ENCODE measurements at places on chromosomes 12 and 14.
A peak's percentile ranks its signal among the peaks of the same experiment; 100 is the strongest.

DNA sequence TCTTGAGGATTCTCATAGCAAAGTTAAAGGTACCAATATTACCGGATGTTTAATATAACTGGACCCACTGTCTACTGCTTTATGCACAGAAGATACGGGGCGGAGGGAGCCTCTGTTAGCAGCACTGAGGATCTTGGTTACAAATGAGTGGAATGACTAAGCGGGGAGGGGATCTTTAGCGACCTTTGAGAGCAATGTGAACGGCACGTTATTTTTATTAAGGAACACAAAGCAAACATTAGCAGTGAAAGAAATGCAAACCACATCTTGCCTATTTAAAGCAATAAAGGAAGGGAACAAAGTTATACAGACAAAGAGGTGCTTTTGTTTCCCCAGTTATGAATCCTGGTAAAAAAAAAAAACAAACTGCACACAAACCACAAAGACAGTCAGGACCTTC lies 27.1 kb upstream of the PRMT8 start:
- no peak for DNase-seq

DNA sequence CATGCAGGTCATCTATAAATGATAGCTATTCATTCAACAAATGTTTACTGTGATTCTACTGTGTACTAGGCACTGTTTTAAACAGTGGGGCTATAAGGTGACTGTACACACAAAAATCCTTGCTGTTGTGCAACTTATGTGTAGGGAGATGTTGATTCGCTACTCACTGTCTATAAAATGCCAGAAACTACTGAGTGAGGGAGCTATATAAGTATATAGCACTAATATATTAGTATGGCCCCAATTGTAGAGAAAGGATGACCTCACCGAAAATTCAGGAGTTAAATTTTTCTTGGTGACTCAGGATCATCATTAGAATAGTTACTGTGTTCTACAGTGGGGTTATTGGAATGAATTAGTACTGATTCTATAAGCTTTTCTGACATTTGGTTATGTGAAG lies 117.4 kb downstream of the TGFB3 start:
- no peak for DNase-seq

GRCh38 chr12:51531978-51532497 lies 59.0 kb upstream of the SCN8A start:
- peak; percentile 61 for DNase-seq

DNA sequence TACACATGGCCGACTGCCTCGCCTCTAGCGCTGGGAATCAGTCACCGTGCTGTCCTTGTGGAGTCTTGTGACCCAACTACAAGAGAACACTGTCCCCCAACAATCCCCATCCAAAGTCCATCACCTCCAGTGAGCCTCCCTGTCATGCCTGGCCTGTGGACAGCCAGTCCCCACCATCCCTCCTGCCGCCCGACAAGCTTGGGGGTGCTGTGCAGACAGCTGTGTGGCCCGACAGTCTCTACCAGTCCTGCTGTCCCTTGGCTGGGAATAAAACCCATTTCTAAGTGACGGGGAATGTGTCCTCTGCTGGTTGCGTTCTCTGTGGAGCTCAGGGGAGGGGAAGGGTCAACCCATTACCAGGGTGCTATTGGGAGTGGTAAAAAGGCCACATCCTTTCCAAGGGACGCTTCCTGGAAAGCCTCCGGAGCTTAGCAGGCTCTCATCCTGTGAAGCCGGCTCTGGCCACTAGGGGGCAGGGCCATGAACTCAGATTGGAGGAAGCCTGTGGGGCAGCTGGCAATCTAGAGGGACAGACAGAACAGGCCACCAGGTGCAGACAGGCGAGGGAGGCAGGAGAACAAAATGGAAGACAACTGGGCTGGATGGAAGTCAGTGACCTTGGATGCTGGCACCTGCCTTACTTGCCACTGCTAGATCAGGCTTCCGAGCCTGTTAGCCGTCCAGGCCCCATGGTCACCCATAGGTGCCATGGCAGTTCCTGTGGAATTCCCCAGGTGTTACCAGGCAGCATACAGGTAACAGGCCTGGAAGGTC lies 12.0 kb upstream of the BLTP3B start:
- peak; percentile 54 for DNase-seq

DNA sequence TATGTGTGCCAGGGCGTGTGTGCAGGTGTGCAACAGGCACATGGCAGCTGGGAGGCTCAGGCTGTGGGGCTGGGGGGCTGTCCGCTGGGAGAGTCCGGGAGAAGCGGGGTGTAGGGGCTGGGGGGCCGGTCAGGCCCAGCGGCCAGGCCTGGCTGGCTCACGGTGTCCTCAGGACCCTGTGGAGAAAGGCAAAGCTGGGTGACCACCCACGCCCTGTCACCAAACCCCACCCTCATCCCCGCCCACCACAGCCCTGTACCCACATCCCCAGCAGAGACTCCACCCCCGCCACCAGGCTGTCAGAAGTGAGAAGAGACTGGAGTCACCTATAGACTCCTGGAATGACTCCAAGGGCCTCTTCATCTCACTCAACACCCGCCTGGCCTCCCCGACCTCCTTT lies 85.3 kb downstream of the SCARB1 start:
- no peak for DNase-seq

DNA sequence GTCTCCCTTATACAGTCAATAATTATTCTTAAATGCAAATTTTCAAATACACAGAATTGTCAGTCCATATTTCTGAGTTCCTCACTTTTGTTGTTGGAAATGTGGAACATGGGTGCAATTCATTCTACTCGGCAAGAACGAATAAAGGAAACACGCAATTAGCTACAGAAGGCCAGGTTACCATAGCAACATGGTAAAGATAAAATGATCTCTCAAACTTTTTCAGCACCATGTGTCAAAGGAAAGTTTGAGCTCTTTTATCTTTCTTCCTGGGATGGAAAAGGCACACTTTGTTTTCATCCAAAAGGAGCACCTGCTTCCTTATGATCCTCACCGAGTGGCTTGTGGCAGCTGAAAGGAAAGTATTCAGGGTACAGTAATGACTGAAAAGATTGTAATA lies 595.0 kb downstream of the RPS29 start:
- no peak for DNase-seq

DNA sequence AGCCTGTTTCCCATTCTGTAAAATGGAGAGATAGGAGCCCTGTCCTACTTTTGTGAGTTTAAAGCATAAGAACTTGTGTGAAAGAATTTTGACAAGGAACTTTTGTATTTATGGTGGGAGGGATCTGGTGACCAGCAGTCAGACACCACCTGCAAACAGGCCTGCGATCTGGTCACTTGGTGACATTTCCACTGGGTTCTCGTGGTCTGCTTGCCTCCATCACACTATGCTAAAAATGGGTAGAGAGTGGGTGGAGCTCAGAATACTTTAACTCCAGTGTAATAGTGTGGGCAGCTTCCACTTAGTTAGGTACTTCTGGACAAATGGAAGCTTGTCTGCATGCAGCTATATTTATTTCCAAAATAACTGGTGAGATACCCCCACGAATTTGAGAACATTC lies 26.5 kb upstream of the PLXNC1 start:
- no peak for DNase-seq

DNA sequence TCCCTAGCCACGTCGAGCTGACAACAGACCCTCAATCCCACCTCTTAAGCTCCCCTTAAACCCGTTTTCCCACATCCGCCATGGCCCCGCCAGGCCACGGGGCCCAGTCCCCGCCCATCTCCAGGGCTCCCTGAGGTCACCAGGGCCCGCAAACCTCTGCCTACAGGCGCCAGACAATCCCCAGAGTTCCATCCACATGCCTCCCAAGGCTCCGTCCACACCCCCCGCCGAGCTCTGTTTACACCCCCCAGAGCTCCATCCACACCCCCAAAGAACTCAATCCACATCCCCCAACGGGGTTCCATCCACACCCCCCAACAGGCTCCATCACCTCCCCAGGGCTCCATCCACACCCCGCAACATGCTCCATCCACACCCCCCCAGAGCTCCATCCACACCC lies 9.2 kb downstream of the JAG2 start:
- no peak for DNase-seq

GRCh38 chr12:53115891-53116648 lies 12.8 kb downstream of the SOAT2 start:
- no peak for DNase-seq

- no peak for DNase-seq
Observed at GRCh38 chr14:101472518-101472849, 88.8 kb upstream of the DIO3 start.

GRCh38 chr12:25855716-25856115 lies 102.8 kb upstream of the RASSF8 start:
- DNase-seq, result no peak

GRCh38 chr12:46354802-46355199 lies 17.8 kb downstream of the SLC38A2 start:
- no peak for DNase-seq

- DNase-seq, result no peak
Observed at GRCh38 chr12:15988983-15989755, 78.0 kb downstream of the DERA start.

- DNase-seq, result no peak
Observed at GRCh38 chr14:41824441-41824840, 217.8 kb downstream of the LRFN5 start.

DNA sequence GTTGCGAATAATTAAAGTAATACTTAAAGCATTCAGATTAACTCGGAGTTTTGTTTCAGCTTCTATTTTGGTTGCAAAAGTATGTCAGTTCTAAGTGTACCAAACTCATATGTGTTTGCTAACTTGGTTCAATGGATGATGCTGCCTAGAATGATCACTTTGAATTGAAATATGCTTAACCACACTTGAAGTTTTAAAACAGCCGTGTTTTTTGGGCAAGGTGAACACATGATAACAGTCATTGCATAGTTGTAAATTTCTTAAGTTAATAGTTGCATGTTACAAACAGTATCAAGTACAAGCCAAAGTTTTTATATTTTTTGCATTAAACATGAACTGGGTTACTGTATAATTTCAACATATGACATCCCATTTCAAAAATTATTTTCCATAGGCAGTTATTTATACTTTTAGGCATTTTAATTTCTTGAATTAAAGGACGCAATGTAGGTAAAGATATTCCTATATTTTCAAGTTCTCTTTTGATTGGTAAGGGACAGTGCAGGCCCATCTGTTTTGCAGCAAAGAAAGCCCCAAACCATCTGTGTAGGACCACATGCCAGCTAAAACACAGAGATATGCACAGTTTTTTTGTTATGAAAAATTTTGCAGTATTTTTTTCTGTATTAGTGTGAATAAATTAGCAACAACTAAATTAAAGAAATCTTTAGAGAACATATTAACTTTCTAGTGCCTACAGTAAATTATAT lies 575.5 kb downstream of the PRKD1 start:
- no peak for DNase-seq

DNA sequence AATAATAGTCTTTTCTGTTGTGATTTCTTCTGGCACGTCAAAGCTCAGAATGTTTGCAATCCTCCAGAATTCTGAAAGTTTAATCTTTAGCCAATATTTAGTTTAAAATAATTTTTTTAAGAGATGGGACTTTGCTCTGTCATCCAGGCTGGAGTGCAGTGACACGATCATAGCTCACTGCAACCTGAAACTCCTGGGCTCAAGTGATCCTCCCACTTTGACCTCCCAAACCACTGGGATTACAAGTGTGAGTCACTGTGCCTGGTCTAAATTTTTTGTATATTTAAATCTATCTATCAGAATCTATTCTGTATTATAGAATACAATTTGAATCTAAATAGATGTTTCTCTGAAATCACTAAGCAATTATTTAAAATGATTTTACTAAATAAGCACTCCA lies 572.7 kb downstream of the VRK1 start:
- DNase-seq, result no peak

DNA sequence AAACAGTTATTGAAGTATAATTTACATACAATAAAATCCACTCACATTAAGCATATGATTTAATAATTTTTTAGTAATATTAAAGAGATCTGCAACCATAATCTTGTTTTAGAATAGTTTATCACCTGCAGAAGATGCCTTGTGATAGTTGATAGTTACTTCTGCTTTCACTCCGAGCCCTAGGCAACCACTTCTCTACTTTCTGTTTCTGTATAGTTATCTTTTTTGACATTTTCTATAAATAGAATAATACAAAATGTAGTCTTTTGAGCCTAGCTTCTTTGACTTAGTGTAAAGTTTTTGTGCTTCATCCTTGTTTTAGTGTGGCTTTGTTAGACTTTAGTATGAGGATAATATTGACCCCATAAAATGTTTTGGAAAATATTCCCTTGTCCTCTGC lies 111.0 kb downstream of the MNAT1 start:
- no peak for DNase-seq

- no peak for DNase-seq
Observed at GRCh38 chr12:57516617-57517153, 3.6 kb downstream of the DDIT3 start.

GRCh38 chr14:96805956-96806355 lies 8.8 kb downstream of the VRK1 start:
- DNase-seq, result no peak

DNA sequence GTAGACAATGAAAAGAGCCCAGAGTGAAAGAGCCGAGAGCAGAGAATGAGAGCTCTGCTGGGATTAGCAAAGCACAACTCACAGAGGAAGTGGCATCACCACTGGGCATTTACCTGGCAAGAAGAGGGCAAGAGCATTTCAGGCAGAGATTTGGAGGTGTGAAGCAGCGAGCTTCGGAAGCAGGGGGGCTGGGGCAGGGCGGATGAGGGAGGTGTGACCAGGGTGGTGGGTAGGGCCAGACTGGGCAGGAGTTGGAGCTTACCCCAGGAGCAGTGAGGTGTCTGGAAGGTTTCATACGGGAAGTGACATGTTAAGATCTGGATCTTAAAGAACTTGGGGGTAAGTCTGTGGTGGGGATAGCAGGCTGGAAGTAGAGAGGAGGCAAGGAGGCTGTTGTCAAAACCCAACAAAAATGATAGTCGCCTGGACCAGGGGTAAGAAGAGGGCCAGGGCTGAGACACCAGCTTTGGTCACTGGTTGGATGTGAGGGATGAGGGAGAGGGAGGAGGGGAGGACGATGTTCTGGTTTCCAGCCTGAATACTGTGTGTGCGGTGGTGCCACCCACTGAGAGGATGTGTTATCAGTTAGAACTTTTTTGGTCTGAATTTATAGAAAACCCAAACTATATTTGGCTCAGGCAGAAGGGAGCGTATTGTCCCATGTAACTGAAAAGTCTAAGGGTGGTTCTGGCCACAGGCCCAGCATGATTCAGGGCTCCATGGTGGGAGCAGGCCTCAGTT lies 5.2 kb downstream of the SMIM41 start:
- DNase-seq, result no peak

GRCh38 chr12:64876388-64877071 lies 52.1 kb downstream of the TBC1D30 start:
- no peak for DNase-seq

DNA sequence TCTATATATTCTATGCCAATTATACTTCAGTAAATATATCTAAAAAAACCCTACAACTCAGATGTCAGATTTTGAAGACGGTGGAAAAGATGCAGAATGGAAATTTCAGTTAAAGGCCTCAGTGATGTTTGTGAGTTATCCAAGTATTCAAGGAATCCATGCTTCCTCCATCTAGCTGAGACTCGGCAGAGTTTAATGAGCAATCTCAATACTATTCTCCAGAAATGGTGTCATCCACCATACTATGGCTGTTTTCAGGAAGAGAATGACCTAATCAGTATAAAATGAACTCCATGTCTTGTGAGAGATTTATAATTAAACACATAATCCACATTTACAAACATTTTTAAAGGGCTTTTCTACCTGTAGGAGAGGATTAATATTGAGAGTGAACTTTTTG lies 66.0 kb downstream of the KLHL28 start:
- no peak for DNase-seq

- DNase-seq, result no peak
Observed at GRCh38 chr12:27534060-27534764, 10.2 kb downstream of the PPFIBP1 start.

GRCh38 chr14:90397425-90398314 lies 841 bp downstream of the CALM1 start:
- peak; percentile 37 for DNase-seq

Measured in stimulated activated CD4-positive, alpha-beta T cell treated with anti-CD3 and anti-CD28 coated beads, TNF-alpha, amount 100 ng/mL, for 4 hours (primary cell).